ENCODE measurements at places on chromosomes 2 and 18.

DNA sequence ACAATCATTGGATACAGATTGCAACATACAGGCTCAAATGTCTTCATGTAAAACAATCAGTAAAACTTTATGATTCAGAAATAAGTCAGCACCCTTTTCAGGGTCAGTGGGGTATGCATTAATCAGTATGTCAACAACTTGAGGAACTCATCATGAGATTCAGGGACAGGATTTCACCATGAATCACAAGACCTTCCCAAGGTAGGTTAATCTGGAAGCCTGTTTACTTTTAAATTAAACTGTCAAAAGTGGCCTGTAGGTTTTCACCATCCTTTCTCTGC is 104.8 kb downstream of the SP100 start:
- DNase-seq: no peak

GRCh38 chr2:240319221-240319854 is 116.1 kb upstream of the GPC1 start:
- no peak for DNase-seq

DNA sequence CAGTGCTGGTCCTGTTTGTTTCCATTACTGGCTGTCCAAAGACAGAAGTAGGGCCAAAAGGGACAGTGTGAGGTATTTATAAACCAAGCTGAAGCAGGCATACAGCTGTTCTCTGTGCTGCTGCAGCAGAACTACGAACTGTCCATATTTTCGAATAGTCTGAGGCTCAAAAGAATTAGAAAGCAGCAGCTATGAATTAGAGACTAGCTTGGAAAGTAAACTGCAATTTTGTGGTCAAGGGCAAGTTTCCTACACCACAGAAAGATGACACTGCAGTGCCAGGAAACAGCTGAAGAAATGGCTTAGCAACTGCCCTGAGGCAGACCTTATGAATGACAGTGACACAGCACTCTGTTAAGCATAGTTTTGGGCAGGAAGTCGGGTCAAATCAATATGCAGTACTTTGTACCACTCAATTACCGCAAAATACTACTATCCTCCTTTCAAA is 125.3 kb downstream of the TMEM131 start:
- DNase-seq: no peak

GRCh38 chr2:197349699-197350098 is 39.1 kb upstream of the ANKRD44 start:
- no peak for DNase-seq

- DNase-seq: no peak
Observed at GRCh38 chr2:186751790-186752189, 57.9 kb downstream of the FAM171B start.

GRCh38 chr2:128301501-128301966 is 17.1 kb downstream of the HS6ST1 start:
- no peak for DNase-seq

DNA sequence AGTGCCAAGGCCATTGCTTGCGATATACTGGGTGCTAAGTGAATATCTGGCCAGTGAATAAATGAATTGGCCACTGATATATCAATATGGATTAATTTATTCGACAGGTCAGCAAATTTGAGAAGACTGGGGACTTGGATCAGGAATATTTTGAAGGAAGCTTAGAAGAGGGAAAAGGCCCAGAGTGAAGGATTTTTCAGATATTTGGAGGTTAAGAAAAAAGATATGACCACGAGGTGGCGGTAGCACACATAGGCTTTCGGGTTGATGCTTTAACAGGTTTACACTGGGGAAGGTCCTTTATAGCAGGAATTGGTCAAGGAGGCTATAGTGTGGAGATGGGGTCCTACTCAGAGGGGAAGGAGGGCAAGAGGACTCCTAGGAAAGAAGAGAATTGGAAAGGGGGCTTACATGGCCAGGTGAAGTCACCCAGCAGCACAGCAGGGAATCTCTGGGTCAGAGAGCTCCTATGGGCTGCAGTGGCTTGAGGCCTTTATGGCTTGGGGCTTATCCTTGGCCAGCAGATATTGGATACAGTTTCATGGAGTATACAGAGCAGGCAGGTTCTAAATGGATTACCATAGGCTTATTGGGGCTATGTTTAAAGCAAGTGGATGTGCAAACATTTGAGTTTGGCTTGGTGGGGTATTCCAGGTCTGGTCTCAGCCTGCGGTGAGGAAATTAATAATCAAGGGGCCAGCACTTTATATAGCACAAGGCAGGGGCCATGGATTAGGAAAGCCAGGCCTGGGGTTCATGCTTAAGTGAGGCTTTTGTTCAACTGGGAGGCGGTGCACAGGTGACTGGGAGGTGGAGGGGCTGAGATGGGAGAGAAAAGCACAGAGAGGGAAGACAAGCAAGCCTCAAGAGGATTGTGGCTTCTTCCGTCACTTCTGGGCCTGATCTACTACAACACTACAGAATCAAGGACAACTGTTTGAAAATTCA is 9.7 kb downstream of the IL1RN start:
- DNase-seq: no peak

DNA sequence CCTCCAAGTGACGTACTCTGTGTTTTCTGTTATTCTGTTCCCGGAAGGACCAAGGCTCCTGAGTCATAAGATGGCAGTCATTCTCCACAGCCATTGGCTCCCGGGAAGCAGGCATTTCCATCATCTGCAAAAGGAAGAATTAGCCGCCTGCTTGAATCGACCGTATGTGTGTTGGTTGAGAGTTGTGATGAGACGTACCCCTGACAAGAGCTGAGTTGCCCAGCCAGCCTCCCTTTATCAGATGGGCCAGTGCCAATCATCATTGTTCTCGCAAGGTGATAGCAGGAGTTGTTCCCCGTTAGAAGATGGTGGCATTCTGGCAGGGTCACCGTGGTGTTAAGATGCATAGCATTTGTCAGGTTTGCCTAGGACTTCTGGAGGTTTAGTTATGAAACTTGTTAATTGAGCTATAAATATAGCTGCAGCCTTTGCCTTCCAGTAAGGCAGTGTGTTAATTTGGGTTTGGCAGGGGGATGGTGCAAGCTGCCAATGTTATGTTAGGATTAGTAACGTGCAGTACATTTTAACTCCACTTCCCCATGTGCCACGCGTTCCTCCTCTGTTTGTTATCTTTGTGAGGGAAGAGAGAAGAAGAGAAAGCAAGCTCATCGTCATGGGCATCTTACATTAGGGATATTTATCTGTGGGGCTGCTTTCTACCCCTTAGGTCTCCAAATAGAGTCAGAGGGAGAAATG is 652.7 kb upstream of the FANCL start:
- no peak for DNase-seq

DNA sequence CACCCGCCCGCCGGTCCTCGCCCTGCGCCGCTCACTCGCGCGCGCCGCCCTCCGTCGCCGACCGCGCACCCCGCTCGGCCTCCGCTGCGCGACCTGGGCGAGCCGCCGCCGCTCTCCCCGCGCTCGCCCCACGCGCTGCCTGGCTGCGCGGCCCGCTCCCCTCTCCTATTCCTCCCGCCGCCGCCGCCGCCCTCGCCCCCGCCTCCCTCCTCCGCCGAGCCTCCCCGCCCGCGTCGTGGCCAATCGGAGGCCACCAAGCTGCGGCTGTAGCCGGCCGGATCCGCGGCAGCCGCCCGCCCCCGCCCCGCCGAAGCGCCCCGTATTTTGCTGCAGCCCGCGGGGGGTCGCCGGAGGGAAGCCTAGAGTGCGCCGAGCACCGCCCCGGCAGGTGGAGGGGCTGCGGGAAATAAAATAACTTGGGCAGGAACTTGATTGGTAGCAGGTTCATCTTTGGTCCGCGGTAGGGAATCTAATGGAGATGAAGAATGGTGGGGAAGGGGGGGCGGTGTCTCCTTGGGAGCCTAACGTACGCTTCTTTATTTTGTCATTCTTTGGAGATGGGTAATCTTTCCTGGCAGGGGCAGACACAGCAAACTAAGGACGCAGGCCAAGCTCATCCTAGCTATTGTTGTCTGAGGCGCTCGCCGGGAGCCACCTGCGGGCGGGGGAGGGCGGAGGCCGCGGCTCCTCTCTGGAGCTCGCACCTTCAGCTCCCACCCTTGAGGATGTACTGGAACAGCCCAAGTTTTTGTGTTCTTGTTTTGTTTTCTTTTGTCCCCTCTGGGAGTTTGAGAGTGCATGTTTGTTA is 1.1 kb upstream of the CDH2 start:
- DNase-seq: peak; percentile 78

DNA sequence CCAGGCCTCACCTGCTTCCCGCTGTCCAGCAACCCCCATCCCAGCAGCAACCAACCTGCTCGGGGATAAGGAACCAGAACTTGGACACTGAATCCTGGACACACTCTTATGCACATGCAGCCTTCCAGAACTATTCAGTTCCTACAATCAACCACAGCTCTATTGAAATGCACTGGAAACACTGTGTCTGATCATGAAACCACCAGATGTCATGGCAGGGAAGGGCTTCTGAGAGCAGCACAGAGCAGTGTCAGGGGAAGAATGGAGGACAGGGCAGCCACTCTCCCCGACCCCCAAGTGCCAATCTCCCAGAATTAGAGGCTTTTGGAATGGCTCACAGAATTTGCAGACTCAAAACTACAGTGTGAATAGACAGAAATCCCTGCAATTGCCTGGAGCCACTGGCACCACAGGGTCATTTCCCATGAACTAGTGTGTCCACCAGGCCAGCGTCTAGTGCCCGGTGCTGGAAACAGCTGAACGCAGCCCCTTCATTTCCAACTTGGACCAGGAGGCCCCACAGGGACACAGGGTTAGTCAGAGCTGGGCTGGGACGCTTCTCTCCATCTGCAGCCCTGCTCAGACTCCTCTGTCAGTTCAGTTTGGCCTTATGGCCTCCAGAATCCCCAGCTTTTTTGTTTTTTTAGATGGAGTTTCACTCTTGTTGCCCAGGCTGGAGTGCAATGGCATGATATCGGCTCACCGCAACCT is 25.5 kb downstream of the MRPL35 start:
- DNase-seq: no peak

DNA sequence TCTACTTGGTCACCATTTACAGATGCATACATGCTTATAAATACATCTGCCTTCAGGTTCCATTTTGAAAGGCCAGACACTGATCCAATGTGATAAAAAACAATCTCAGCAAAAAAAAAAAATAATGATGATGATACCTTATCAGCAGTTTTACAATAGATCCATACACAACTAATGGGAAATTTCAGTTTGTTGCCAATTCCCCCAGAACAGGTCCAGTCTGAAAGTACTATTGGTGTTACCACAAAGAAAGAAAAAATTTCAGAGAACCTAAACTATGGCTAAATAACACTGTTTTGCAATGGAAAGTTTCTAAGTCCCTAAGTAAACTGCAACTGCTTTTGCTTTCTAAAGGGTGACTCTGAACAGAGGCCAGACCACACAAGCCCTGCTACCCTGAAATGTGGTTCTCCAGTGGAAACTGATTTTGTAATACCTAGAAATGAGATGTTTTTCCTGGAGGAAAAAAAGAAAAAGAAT is 54.1 kb downstream of the LPIN2 start:
- no peak for DNase-seq

DNA sequence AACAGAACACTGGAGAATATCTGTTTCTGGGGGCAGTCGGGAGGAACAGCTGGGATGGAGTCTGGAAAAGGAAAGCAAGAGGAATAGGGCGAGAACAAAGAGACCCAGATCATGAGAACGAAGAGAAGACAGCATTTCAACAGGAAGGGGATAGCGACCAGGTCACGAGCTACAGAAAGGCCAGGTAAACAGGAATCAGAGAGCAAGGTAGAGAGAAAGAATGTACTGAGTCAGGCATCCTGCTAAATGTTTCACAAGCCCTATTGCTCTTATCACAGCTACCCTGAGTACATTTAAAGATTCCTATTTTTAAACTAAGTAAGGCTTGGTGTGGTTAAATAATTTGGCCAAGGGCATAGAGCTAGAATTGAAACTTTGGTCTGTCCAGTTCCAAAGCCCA is 254.9 kb upstream of the RAB12 start:
- DNase-seq: no peak

- peak; percentile 63 for DNase-seq
Observed at GRCh38 chr2:204260162-204260877, 285.0 kb upstream of the PARD3B start.

GRCh38 chr2:117833911-117834310 is 19.4 kb downstream of the DDX18 start:
- DNase-seq: no peak

- no peak for DNase-seq
Observed at GRCh38 chr2:208062961-208063360, 37.6 kb upstream of the PLEKHM3 start.

DNA sequence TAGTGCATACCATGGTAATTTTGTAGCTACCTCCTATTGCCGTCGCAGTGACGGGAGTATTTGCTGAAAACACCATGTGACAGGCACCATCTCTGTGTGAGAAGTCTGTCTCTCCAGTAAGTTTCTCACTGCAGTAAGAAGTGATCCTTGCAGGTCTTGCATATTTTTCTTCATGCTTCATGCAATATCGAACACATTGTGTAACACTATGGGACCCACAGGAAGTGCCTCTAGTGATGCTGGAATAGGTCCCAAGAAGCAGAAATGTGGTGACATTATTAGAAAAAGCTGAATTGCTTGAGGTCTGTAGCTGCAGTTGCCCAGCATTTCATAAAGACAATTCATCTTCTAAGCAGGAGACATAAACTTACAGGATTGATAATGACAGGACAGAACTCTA is 167.6 kb downstream of the DCDC2C start:
- no peak for DNase-seq

- no peak for DNase-seq
Observed at GRCh38 chr2:234363011-234363487, 133.8 kb downstream of the ARL4C start.

- no peak for DNase-seq
Observed at GRCh38 chr18:22844190-22844589, 88.9 kb upstream of the RBBP8 start.

DNA sequence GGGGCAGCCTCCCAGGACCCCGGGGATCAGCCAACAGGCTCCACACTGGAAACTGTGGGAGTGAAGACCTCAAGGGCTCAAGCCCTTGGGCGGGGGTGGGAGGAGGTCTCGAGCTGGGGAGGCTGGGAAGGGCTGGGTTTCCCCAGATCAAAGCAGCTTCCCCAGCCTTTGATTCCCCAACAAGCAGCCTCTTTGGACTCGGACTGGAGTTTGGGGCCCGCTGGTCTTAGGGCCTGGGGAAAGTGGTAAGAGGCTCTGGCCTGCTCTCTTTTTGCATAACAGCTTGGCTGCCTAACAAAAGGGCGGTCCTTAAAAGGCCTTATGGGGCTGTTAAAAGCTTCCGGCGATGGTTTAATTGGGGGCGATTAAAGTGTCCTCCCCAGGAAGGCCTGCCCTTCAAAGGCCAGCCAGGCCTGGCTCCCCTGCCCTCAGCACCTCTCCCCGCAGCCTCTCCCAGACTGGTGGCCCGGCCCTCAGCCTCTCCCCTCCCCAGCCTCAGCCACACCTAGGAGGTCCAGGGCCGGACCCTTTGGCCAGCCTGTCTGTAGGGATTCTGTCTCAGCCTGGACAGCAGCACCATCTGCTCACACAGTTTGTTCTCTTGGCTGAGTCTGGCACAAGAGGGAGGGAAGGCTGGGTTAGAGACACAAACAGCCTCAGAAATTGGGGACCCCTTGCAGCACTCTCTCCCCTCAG is 39.6 kb downstream of the ZFP36L2 start:
- DNase-seq: no peak

GRCh38 chr18:32157580-32157979 is 32.3 kb upstream of the MEP1B start:
- no peak for DNase-seq

- no peak for DNase-seq
Observed at GRCh38 chr2:3078684-3079083, 298.9 kb downstream of the EIPR1 start.

All from progenitor cell of endocrine pancreas (in vitro differentiated cells).